ENCODE measurements at places on chromosomes 16 and 17. TPM values are rescaled to one million over a fixed set of nuclear protein-coding genes. Genes with fewer than 3 reads are reported as not detected.

Gene C16orf92
- total RNA-seq, result not detected

Gene SMARCE1
- 53.4 TPM for total RNA-seq

Gene ACSM2A
- total RNA-seq, result 0.16 TPM

Gene C16orf87
- 12.3 TPM for total RNA-seq

Gene LGALS9B
- total RNA-seq, result not detected

Measured in bladder microvascular endothelial cell (primary cell).